ENCODE measurements at places on chromosomes 12 and 14. TPM values are rescaled to one million over a fixed set of nuclear protein-coding genes. Genes with fewer than 3 reads are reported as not detected.

GRCh38 chr14:104937161-104937560 is 12.5 kb downstream of the PLD4 start:
- DNase-seq: peak; percentile 8
- no peaks in the 10 kb centered on the region for H3K4me1 ChIP-seq
- no peak overlapping the region for H3K27ac ChIP-seq
- H3K36me3 ChIP-seq: no peaks in the 10 kb centered on the region
- no peak overlapping the region for H3K4me3 ChIP-seq
- H3K27me3 ChIP-seq: peaks cover 76% of the 10 kb centered on the region

GRCh38 chr12:112238441-112238840 is 113.1 kb downstream of the TRAFD1 start:
- H3K4me1 ChIP-seq: no peaks in the 10 kb centered on the region
- H3K27me3 ChIP-seq: no peaks in the 10 kb centered on the region
- peaks cover 37% of the 10 kb centered on the region for H3K36me3 ChIP-seq
- H3K27ac ChIP-seq: no peak overlapping the region
- no peak overlapping the region for H3K4me3 ChIP-seq

GRCh38 chr14:35506927-35507326 is 27.0 kb upstream of the INSM2 start:
- no peak for DNase-seq
- H3K27ac ChIP-seq: no peak overlapping the region
- no peaks in the 10 kb centered on the region for H3K4me1 ChIP-seq

- no peaks in the 10 kb centered on the region for H3K36me3 ChIP-seq
- no peak overlapping the region for H3K4me3 ChIP-seq
- peak; percentile 49 for DNase-seq
Measured at GRCh38 chr14:90382491-90383125, 14.2 kb upstream of the CALM1 start.

PPP4R4 gene
- 8.1 TPM for total RNA-seq

All from WTC11 (cell line).